NCI-H1694 (cell line): ENCODE measurements at places on chromosomes 3 and 15.

DNA sequence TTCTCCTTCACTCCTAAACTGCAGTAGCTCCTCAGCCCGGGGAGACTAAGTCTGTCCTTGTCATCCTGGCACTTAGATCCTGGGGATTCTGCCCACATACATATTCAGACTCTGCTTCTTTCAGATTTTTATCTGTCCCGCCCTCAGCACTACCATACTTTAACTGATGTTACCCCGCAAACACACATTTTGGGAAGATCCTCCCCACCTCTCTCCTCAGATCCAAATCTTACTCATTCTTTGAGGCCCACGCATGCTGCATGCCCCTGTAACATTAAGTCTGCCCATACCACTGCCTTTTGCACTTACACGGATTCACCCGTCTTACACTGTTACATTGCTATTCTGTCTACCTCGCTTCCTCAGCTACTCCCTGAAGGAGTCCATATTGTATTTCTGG is 36.1 kb downstream of the SENP8 start:
- DNase-seq: no peak

DNA sequence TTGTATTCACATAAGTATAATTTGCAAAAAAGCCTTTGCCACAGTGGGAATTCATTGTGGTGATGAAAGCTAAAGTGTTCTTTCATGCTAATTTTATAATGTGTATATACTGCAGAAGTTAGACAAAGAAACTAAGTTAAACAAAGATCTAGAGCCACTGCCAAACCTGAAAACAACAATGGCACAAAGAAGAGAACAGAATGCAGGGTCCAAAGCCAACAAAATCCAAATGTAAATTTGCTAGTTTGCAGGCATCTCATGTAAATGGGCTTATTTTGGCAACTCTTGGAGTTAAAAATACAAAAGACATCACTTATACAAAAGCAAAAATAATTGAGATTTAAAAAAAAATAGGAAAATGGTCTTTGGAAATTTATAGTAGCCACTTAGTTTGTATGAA is 123.0 kb downstream of the TCF12 start:
- DNase-seq: no peak

GRCh38 chr3:181880331-181880730 is 168.6 kb downstream of the SOX2 start:
- no peak for DNase-seq

GRCh38 chr3:48157950-48158376 is 30.3 kb downstream of the CDC25A start:
- no peak for DNase-seq

DNA sequence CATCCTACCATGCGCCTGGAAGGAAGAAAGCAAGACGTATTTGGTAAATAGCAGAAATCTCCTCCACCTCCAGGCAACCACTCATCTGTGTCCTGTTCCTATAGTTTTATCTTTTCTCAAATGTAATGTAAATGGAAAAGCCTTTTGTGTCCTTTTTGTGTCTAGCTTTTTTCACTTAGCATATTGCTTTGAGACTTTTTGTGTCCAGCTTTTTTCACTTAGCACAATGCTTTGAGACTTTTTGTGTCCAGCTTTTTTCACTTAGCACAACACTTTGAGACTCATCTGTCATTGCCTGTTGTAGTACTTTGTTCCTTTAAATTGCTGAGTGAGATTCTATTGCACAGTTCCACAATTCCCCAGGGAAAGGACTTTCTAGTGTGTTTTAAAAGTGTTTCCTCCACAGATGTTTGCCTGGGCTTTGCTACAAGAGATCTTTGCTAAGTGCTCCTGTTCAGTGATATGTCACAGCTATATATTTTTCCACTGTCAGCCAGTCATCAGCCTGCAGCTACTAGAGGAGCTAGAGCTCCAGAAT is 27.9 kb upstream of the MUC13 start:
- no peak for DNase-seq

- no peak for DNase-seq
These were observed 352.1 kb upstream of the CFAP20DC start for GRCh38 chr3:59401924-59402323.

- DNase-seq: no peak
These were observed 26.8 kb upstream of the HERC1 start for GRCh38 chr15:63860555-63860954.

GRCh38 chr15:51075364-51075763 is 19.3 kb downstream of the TNFAIP8L3 start:
- no peak for DNase-seq

GRCh38 chr3:25181096-25181495 is 247.0 kb upstream of the RARB start:
- no peak for DNase-seq

- peak; percentile 1 for DNase-seq
These were observed 493.4 kb upstream of the TGFBR2 start for GRCh38 chr3:30112902-30113484.

DNA sequence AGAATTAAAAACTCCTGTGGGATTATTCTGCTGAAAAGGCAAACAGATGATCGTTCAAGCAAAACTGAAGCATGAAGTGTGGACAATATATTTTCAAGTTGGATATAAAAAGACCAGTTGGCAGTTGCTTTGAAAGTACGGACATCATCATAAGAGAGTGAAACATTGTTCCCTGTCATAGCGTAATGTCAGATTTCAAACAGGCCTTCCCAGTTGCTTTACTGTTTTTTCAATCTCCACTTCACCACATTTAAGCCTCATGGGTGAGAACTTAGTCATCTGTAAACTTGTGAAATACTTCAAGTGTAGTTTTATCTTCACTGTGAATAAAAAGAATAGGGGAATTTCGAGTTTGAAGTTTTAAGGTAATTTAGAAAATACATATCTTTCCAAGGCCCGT is 435.1 kb upstream of the CNTN3 start:
- no peak for DNase-seq
